ENCODE measurements at places on chromosomes 2 and 18. TPM values are rescaled to one million over a fixed set of nuclear protein-coding genes. Genes with fewer than 3 reads are reported as not detected.

The RBMS1 gene
- 68.7 TPM for total RNA-seq

The ABCB11 gene
- not detected for total RNA-seq

The POTEJ gene
- not detected for total RNA-seq

The TWIST2 gene
- 171 TPM for total RNA-seq

The SLC38A11 gene
- not detected for total RNA-seq

The SCN7A gene
- total RNA-seq: not detected

The ADRA2B gene
- 3.5 TPM for total RNA-seq

The NLRC4 gene
- not detected for total RNA-seq

The MTHFD2 gene
- 67.0 TPM for total RNA-seq

The SLC23A3 gene
- 2.5 TPM for total RNA-seq

The NDC80 gene
- total RNA-seq: 6.8 TPM

The KCNJ13 gene
- not detected for total RNA-seq

The KATNAL2 gene
- total RNA-seq: 4.6 TPM

The PLCL1 gene
- 2.5 TPM for total RNA-seq

The EIF4E2 gene
- total RNA-seq: 165 TPM

The MTCL1 gene
- 68.1 TPM for total RNA-seq
